ENCODE measurements at places on chromosomes 2 and 18.

GRCh38 chr2:119647440-119648169 lies 31.4 kb upstream of the TMEM177 start:
- DNase-seq, result no peak

DNA sequence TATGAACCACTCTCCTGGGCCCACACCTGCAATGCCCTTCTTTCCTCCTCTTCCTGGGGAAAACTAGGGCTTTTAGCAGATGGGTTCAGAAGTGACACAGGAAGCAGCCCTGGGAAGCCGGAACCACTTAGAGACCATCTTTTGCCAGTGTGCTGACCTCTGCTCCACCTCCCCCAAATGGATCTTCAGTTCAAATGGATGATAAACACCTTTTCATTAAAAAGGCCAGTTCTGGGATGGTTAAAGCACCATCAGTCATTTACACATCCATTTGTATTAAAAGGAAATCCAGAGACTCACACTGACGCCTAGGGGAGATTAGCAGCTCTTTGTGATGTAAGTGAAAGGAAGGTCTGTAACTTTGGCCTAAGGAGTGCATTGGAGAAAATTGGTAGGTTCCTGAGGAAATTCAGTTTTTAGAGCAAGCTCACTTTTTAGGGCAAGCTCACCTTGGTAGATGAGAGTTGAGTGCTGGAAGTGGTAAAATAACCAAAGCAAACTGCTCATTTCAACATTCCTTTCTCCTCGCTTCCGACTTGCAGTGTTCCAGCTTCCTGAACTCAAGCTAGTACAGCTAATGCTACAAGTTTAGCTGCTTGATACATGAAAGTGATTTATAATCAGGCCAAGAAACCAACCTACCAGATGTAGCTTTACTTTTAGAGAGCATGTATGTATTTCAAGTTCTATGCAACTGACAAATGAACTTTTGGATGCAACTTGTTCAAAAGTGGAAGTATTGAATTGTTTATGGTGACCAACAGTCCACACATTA lies 47.7 kb downstream of the ACTR2 start:
- DNase-seq, result no peak

DNA sequence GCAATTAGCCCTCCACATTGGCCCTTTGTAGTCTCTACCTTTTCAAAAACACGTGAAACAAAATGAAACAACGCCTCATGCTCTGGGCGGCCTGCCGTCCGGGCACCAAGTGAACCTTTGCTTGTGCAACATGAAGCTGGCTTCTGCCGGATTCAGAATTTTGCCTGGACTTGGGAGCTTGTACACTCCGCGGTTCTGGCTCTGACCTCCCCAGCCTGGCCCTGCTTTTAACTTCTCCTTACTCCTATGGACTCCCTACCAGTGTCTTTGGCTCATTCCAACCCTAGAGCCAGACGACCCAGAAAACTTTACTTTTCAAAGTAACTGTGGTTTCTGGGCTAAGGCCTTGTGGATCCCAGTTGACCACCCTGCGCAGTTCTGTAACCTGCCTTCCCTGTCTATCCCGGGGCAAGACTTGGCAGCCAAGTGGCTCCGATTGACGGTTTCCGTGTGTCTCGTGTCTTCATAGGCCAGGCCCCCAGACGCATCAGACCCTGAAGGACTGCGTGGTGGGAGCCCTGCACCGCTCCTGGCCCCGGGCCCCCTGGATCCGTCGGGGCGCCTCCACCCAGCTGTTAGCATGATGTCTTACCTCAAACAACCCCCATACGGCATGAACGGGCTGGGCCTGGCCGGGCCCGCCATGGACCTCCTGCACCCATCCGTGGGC lies 1.9 kb downstream of the OTX1 start:
- DNase-seq, result no peak

DNA sequence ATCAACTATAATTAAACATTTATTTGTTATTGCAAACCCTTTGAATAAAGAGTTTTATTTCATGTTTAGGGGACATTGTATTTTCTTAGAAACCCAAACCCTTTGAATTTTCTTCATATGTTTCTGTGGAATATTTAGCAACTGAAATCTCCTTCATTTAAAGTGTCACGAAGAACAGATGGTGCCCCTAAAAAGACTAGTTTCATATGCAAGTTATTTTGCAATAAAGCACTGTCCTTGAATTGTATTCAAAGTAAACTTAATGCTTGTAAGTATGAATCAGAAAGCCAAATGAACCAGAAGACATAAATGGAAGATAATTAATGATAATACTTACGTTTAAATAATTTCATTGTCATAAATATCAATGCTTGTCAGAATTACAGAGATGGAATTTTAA lies 151.9 kb upstream of the CWC22 start:
- DNase-seq, result no peak

DNA sequence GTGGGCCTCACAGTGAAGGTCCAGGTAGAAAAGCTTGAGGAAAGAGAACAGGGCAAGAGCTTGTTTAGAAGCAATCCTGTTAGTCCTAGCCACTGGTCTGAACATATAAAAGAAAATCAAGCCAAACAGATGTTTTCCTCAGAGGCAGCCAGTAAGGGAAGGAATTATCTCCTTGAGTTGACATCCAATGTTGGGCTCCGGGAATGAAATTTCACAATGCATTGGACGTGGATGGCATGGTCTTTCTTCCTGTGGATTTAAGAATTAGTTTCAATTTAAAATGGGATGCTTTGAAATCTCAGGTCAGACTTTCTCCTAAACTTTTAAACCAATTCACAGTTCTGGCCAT lies 92.1 kb downstream of the ACKR3 start:
- no peak for DNase-seq

GRCh38 chr2:189569295-189569910 lies 11.2 kb downstream of the SLC40A1 start:
- no peak for DNase-seq

GRCh38 chr2:73979686-73980085 lies 5.0 kb upstream of the TET3 start:
- no peak for DNase-seq

- DNase-seq, result no peak
Measured at GRCh38 chr2:227864161-227864756, 7.2 kb upstream of the DAW1 start.

GRCh38 chr18:78165525-78165924 lies 814.1 kb upstream of the SALL3 start:
- no peak for DNase-seq

DNA sequence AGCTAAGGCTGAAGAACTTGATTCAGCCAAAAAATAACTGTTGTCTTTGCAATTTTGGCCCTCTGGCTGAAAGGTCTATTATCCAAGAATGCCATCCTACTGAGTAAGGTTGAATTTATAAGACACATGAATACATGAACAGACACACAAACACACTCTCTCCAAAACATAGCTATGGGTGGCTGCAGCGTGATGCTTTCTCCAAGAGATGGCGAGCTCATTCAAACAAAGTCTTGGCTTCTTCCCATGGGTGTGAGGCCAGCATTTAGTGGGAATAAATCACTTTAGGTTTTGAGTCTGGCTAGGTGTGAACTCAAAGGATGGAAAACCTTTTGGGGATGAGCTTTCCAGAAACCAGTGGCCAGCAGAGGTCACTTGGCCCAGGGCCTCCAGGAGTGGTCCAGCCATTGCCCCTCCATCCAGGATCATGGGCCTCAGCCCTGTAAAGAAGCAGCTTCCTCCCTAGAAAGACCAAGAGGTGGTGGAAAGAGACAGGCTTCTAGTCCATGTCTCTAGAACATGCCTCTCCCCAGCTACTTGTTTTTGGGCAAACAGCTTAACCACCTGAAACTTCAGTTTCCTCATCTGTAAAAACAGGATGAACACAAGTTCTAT lies 11.0 kb upstream of the OSR1 start:
- DNase-seq, result no peak

DNA sequence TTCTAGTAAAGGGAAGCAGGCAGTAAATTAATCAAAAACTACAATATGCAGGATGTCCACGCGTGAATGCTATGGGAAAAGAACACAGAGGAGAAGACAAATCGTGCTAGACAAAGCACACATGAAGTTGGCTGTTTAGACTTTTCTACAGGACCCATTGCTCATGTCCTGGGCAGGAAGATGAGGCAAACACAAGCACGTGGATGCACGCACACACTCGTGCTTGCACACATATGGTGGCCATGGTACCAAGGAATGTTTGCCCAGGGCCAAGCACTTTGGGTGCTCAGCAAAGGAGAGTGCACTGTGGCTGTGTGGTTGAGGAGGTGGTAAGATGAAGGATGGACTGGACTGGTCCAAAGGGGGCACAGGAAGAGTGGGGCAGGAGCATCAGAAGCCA lies 80.2 kb upstream of the MCFD2 start:
- no peak for DNase-seq

- no peak for DNase-seq
Measured at GRCh38 chr2:232120911-232121310, 159.4 kb downstream of the DIS3L2 start.

DNA sequence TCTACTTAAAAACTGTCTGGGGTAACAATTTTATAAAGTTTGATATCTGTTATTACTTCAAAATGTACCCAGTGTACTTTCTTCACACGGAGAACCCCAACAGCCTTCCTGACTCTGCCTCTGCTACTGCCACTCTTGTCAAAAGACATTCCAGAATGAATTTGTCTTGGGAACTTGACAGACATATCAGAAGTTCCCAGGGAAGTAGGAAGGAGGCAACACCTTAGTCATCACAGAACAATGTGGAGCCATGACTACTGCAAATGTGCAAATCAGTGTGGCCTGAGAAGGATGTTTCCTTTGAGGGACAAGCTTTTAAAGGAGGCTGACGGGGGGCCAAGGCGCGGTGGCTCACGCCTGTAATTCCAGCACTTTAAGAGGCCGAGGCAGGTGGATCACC lies 133.8 kb upstream of the RNF152 start:
- no peak for DNase-seq

DNA sequence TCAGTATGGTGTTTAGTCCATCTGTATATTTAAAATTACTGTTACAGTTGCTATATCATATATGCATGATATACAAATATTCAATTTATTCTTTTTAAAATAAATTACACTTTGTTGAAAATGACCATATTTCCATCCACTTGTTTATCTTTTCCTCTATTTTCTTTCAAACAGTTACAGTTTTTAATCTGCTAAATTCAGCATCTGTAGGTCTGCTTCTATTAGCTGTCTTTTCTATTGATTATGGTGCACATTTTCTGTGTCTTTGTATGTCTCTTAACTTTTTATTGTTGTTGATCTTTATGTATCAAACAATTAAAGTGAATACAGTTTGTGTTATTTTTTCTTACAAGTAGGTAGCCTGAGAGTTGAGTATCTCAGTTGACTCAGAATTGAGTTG lies 28.1 kb downstream of the IL18R1 start:
- no peak for DNase-seq

- no peak for DNase-seq
Measured at GRCh38 chr2:140701726-140702125, 1429.1 kb downstream of the LRP1B start.

- no peak for DNase-seq
Measured at GRCh38 chr2:181575650-181576025, 81.3 kb downstream of the CERKL start.

DNA sequence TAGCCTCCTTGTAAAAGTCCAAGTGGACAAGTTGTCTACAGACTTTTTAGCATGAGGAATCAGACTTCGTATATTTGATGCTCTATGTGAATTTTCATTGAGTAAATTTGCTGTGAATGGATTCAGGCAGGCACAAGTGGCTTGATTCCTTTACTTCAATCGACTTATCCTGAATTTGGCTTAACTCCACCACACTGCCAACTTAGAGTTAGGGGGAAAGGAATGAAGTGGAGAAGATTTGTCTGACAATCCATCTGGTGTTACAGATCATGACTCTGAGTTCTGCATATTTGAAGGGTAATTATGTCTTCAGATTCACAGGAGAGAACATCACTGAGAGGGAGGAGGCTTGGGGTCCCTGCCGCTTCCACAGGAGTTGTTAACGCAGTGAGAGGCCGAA lies 829.3 kb downstream of the DCC start:
- no peak for DNase-seq

- no peak for DNase-seq
Measured at GRCh38 chr2:207782238-207783030, 12.7 kb upstream of the FZD5 start.

GRCh38 chr2:169910109-169910799 lies 83.0 kb downstream of the UBR3 start:
- DNase-seq, result no peak

GRCh38 chr2:227205701-227206100 lies 41.3 kb downstream of the COL4A3 start:
- DNase-seq, result no peak

DNA sequence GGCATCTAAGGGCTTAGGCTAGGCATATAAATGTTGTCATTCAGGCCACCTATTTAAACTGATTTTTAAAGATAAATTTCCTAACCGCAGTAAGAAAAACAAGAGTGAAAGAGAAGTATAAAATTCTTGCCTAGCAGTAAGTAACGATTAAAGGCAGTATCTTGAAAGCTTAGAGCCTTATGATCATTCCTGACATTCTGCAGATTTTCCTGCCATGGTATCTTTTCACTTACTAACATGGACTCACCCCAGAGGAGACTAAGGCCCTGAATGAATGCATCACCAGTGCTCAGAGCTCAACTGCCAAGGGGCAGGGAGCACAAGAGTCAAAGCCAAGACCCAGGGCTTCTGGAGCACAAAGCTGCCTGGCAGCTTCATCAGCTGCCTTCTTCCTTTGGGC lies 133.1 kb downstream of the GCA start:
- no peak for DNase-seq

DNA sequence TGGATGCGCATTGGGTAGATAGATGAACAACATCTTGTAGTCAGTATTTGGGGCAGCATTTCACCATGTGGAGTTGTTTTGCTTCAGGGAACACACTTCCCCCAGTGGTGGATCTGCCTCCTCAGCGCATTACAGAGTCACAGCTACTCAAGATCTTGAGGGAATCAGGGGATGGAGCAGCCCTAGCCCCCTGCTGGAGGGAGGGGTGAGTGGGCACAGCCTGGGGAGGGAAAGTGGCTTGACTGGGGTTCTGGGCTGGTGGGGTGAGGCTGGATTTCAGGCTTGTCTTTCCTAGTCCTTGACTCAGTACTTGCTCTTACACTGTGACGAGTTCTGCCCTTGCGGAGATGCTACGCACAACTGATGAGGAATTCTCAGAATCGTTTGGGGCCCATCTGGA lies 271.0 kb upstream of the HS6ST1 start:
- DNase-seq, result no peak

Data from stimulated activated CD8-positive, alpha-beta memory T cell treated with anti-CD3 and anti-CD28 coated beads, Interleukin-7, amount 100 ng/mL, for 1 hour (primary cell).